ENCODE measurements at places on chromosomes 12 and 14. TPM values are rescaled to one million over a fixed set of nuclear protein-coding genes. Genes with fewer than 3 reads are reported as not detected.

CGRRF1 gene
- total RNA-seq, result 15.2 TPM

NUAK1 gene
- 30.1 TPM for total RNA-seq

VRTN gene
- total RNA-seq, result not detected

BRAP gene
- 27.0 TPM for total RNA-seq

KLHL33 gene
- not detected for total RNA-seq

GPR65 gene
- not detected for total RNA-seq

RNASE3 gene
- not detected for total RNA-seq

GARIN6 gene
- not detected for total RNA-seq

CLEC7A gene
- total RNA-seq, result not detected

SYT1 gene
- 0.45 TPM for total RNA-seq

STYK1 gene
- total RNA-seq, result 1.0 TPM

OR4E2 gene
- not detected for total RNA-seq

LRRC43 gene
- total RNA-seq, result not detected

ZFP36L1 gene
- total RNA-seq, result 34.7 TPM

MYBPC1 gene
- not detected for total RNA-seq

ARF3 gene
- 69.3 TPM for total RNA-seq

C14orf132 gene
- total RNA-seq, result 3.7 TPM

RGS6 gene
- total RNA-seq, result not detected

FAM161B gene
- 4.3 TPM for total RNA-seq

SUPT16H gene
- total RNA-seq, result 196 TPM

KRT6C gene
- not detected for total RNA-seq

CDCA4 gene
- 79.0 TPM for total RNA-seq

CKB gene
- total RNA-seq, result 24.7 TPM

APOF gene
- total RNA-seq, result 0.40 TPM

SLC6A12 gene
- 3.4 TPM for total RNA-seq

MUCL1 gene
- not detected for total RNA-seq
